Activated T-helper 1 cell treated with Interleukin-2 at 50 U/mL for 16 hours (primary cell): ENCODE measurements at places on chromosomes 16 and 17.
A peak's percentile ranks its signal among the peaks of the same experiment; 100 is the strongest.

GRCh38 chr17:56926704-56927103 lies 12.9 kb upstream of the TRIM25 start:
- DNase-seq = no peak

- no peak for DNase-seq
Measured at GRCh38 chr17:45990886-45991285, 8.2 kb upstream of the STH start.

DNA sequence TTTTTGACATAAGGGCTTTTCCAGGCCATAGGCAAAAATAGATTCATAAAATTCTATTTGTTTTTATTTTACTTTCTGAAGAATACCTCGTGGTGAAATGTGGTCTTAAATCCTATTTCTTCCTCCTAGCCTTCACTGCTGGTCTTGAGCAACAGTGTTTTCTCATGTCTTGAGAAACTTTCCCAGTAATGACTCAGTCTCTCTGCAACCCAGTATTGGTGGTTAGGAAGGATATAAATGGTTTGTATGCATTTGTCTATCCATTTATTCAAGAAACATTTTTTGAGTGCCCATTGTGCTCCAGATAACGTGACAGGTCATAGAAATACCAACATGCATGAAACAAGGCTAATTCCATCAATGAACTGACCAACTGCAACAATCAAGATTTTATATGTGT lies 213.9 kb downstream of the TMEM114 start:
- DNase-seq = no peak

DNA sequence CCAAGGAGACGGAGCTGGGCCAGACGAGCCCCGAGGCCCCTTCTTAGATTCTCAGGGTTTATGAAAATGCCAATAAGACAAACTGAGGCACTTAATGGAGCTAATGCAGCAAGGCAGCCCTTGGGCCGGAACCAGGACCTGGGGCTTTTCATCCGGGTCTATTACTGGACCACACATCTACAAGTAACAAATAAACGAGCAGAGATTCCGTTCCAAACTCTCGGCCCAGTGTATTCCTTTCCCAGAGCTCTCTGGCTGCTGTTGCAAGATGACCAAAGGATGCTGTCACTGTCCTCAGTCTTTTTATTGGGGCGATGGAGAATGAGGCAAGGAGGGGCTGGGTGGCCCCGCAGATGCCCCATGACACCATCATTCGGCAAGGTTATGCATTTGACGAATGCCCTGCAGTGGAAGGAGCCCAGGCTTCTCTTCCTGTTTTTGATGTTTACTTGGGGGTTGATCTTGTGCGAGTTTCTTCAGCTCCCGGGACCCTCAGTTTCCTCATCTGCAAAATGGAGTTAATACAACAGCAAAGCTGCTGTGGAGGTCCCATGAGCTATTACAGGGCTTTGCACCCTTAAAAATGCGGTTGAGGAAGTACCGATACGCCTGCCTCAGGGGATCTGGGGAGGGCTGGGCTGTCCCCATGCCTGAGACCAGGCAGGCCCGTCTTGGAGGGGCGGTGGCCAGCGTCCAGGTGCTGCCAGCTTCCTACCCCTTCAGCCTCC lies 1.1 kb upstream of the NTN1 start:
- DNase-seq = no peak

DNA sequence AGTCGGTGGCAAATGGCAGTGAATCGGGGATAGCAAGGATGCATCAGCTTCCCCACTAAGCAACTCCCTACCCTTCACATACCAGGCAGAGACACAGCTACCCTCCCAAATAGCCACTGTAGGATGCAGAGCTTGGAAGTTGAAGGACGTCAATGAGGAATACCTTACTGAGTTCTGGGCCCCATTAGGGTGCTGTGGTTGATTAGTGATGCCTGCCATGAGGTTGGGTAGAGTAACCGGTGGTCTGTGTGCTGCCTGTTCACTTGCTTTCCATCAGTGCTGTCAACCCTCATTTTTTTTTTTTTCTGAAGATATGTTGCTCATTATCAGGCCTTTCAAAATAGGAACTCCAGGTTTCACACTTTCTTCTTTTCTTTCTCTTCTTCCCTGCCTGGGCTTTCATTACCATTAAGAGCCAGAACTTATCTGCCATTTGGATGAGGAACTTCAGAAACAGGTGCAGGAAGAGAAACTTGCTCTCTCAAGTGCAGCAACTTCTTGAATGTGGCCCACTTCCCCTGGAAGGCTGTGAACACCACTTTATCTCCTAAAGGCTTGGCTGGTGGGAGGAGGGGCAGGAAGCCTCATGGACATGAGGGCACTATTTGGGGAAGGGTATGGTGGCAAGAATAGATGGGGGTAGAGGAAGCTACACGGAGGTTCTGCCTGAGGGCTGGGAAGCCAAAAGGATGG lies 183.5 kb downstream of the NTN1 start:
- no peak for DNase-seq

GRCh38 chr17:83057397-83057761 lies 22.0 kb upstream of the METRNL start:
- DNase-seq = no peak

DNA sequence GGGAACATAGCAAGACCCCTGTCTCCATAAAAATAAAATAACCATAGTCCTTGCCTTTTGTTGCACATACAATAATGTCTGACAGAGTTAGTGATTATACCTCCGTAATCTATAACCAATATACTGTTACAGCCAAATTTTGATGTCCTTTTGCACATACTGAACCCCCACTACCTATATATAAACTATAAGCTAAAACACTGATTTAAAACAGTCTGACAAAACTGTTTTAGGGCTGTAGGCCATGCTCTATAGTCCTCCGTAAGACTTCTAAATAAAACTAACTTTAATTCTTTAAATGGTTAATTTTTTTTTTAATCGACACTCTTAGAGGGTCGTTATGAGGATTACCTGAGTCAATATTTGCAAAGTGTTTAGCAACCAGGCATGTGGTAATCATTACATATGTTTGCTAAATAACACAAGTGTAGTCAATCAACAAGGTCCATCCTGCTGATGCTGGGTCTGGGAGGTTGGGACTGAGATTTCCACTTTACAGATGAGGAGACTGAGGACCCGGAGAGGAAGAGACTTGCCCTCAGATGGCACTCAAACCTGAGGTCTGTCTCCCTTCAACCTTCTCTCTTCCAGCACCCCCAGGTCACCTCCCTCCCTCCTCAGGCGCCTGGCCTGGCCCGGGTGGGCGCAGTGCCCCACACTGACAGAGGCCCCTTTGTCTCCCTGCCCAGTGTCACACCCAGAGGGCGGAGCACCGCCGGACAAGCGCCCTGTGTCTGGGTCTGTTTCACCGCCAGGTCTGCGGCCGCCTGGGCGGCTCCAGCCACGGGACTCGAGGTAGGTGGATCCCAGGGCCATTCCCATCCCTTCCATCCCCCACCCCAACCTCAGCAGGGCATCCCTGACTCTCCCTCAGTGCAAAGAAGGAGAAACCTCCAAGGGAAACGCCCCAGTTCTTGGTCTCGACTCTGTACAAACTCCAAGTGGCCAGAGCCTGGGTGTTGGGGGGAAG lies 10.3 kb downstream of the ZNF385C start:
- DNase-seq = no peak

GRCh38 chr17:77619326-77619725 lies 339.2 kb upstream of the TNRC6C start:
- no peak for DNase-seq

- no peak for DNase-seq
Measured at GRCh38 chr16:58685084-58685449, 497 bp upstream of the SLC38A7 start.

- no peak for DNase-seq
Measured at GRCh38 chr16:59400830-59401229, 666.7 kb upstream of the GOT2 start.

- no peak for DNase-seq
Measured at GRCh38 chr16:48901712-48902374, 291.9 kb upstream of the N4BP1 start.

DNA sequence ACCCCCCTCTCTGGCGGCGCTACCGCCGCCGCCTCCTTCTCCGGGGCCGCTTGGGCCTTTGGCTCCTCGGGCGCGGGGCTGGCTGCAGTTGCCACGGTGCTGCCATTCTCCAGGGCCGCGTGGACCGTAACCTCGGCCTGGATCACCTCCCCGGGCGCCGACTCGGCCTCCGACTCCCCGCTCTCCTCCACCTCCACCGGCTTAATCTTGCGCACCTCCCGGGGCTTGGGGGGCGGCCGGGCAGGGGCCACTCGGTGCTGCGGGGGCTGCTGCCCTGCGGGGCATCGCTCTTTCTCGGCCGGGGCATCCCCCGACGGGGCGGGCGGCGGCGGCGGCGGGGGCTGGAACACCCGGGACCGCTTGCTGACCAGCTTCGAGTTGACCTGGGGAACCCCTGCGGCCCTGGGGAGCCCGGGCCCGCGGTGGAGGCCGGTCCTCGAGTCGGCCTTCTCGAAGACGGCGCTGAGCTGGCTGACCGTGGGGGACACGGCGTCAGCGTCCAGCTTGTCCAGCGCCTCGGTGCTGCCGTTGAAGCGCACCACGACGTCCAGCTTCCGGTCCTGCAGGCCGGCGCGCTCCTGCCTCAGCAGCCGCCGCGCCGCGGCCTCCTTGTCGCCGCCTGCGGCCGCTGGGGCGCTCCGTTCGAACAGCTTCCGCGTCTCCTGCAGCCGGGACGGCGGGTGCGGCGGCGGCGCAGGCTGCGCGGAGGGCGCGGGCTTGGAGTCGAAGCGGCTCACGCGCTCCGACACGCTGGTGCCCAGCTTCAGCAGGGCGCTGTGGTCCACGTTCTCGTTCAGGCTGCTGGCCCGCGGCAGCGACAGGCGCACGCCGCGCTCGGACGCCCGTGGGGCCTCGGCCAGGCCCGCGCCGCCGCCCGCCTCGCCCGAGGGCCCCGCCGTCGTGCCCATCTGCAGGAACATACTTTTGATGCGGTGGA lies 792 bp downstream of the PPP1R9B start:
- DNase-seq = peak; percentile 51

- DNase-seq = no peak
Measured at GRCh38 chr16:86357950-86358349, 152.4 kb upstream of the FOXF1 start.

DNA sequence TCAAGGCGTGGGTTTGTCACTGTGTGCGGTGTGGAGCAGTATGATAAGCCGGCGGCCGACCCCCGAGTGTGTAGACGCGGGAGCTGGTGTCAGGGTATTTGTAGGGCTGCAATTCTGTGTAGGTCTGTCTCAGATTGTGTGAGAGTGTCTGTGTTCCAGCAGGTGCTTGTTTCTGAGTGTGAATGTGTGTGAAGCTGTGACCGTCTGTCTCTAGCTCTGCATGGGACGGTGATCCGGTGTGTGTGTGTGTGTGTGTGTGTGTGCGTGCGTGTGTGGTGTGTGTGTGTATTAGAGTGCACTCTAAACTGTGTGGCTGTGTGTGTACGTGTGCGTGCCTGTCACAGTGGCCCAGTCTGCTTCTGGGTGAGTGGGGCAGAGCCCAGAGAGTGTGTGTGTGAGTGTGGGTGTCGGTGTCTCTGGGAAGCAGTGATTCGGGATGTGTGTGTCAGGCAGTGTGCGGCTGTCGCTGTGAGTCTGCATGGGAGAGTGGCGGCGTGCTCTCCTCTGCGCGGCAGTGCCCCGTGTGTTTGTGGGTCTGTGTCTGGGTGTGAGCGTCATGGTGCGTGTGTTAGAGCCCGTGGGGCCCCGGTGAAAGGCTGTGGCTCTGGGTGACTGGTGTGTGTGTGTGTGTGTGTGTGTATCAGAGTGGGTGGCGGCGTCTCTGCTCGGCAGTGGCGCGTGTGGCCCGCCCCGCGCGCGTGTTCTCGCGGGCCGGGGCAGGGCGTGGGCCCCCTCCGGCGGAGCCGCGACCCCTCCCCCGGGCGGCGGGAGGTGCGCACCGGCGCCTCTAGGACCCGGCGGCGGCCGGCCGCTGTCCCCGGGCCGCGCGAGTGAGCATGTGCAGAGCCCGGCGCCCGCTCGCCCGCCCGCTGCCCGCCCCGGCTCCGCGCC lies at the start of gene WSCD1:
Gene WSCD1 (plus strand): TSS at position 841 of the 891 bp plus-strand sequence. CDS start 10,280 bp downstream, outside the sequence.
- DNase-seq = peak; percentile 6

DNA sequence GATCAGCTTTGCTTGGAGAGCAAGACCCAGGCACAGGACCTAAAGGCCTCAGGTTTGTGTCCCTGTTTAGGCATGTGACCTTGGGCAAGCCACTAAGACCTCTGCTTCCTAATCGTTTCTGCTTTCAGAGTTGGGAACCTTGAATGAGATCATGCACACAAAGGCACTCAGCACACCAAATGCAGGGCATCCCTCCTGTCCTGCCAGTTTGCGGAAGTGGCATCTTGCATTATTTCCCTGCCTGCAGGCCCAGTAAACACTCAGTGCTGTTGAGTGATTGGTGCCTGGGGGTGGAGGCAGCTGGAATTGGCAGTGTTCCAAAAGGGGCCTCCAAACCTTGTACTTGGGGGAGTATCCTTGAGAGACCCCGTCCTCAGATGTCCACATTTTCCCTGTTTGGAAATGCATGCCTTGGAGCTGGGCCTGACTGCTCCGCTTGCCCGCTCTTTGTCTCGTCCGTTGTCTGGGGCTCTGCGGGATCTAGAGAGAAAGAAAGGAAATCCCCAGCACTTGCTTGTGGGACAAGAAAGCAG lies 28.7 kb downstream of the MRM1 start:
- DNase-seq = no peak
